ENCODE measurements at places on chromosomes 6 and 20.

DNA sequence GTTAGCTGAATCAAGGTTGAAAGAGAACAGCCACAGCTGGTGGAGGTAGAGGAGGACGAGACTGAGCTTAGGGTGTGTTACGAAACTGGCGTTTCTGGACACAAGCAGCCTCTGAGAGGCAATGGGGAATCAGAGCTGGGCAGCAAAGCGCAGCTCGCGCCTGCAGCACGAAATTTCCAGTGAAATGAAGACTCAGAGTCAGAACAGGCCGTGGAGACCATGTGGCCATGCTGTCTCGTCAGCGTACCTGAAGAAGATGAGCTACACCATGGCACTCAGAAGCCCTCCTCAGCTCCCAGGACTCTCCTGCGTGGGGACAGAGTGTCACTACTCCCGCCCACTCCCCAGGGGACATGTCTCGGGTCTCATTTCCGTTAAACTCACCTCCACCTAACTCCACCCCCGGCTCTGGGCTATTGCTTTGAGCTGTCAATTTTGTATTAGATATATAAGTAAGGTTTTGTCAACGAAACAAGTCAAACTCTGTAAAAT, 256.9 kb downstream of the ERMARD start:
- no peak for DNase-seq
- no peaks in the 10 kb centered on the region for H3K27me3 ChIP-seq
- no peak overlapping the region for H3K4me3 ChIP-seq
- no peak overlapping the region for H3K27ac ChIP-seq

DNA sequence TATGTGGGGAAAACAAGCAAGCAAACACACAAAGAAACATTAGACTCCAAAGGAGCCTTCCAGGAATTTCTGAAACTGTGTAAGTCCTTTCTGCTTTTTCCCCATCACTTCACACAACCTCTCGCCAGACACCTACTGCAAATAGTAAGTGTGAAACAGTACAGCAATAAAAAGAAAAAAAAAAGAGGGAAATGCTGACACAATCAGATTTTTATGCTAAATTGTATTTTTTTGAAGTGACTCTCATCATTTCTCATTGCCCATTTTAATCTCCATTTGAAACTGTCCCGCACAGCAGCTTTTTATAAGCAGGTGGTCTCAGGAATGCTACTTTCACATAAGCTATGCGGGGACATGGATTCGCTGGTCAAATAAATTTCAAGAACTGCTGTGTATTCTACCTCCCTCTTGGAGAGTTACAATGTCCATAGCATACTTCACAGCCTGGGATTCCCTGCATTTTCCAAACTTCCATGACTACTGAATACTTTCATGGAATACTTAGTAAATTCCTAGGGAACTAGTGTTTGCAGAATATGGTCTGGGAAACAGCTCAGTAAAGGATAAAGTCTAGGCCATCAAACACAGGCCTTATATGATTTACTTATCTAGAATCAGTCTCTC, 139.9 kb upstream of the TSHZ2 start:
- H3K27me3 ChIP-seq, result no peaks in the 10 kb centered on the region
- no peaks in the 10 kb centered on the region for H3K4me1 ChIP-seq
- H3K4me3 ChIP-seq, result no peak overlapping the region
- H3K36me3 ChIP-seq, result no peaks in the 10 kb centered on the region
- no peak overlapping the region for H3K27ac ChIP-seq

DNA sequence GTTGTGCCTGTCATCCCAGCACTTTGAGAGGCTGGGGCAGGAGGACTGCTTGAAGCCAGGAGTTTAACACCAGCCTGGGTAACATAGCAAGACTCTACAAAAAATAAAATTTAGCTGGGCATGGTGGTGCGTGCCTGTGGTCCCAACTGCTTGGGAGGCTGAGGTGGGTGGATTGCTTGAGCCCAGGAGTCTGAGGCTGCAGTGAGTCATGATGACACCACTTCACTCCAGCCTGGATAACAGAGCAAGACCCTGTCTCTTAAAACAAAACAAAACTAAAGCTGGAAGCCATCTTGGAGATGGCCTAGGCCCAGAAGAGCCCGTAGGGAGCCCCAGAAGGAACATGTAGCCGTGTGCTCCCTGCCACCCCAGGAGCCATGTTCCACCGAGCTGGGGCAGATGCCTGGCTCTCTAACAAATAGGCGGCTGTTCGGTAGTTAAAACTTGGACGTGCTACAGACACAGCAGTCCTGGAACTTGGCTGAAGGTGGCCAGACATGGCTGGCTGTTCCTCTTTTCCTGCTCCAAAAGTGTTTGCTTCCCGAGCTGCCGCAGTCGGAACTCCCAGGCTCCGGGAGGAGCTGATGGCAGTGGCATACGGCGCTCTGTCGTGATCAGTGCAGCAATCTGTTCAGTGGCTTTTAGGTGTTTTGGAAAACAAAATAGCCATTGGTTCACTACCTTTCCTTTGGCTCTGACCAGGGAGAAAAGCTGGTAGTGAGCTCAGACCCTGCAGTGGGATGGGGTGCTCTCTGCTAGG, 37.0 kb downstream of the DYNLT1 start:
- peak; percentile 8 for DNase-seq
- H3K36me3 ChIP-seq, result peaks cover 24% of the 10 kb centered on the region
- no peaks in the 10 kb centered on the region for H3K4me1 ChIP-seq
- H3K4me3 ChIP-seq, result no peak overlapping the region
- H3K27ac ChIP-seq, result peak overlapping the region; percentile 20

- no peaks in the 10 kb centered on the region for H3K4me1 ChIP-seq
- H3K27me3 ChIP-seq, result no peaks in the 10 kb centered on the region
- H3K27ac ChIP-seq, result no peak overlapping the region
- no peak overlapping the region for H3K4me3 ChIP-seq
- H3K36me3 ChIP-seq, result peaks cover 32% of the 10 kb centered on the region
- no peak for DNase-seq
These were observed 52.2 kb upstream of the SLC22A1 start for GRCh38 chr6:160069459-160069858.

- H3K4me3 ChIP-seq, result no peak overlapping the region
- H3K4me1 ChIP-seq, result peaks cover 17% of the 10 kb centered on the region
- no peaks in the 10 kb centered on the region for H3K36me3 ChIP-seq
- peak; percentile 62 for DNase-seq
These were observed 145.3 kb upstream of the TENT5A start for GRCh38 chr6:81897793-81898192.

DNA sequence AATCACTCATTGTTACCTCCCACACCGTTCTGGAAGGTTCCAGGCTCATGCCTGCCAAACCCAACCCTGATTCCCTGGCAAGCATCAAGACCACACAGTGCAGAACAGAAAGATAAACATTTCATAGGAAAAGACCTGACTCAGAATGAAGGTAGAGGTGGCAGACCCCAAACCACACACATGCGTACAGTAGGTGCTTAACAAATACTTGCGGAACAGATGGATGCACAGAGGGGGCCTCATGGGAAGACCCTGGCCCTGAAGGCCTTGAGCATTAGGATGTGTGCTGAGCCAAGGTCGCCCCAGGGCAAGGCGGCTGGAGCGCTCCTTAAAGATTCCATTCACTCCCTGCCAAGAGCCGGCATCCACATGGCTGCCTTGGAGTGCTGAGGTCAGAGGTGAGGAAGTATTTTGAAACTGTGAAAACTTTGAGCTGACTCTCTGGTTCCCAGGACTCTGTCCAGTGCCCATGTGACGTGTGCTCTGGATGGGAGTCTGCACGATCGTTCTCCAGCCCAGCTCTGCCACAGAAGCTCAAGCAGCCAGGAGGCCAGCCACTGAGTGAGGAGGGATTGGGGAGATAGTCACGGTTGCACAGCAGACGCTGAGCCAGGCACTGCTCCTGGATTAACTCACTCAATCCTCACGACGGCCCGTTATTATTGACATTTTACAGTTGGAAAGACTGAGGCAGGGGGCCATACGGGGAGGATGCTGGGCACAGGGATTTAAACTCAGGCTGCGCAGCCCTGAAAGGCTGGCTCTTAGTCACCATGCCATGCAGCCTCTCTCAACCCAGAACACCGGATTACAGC, 65.5 kb upstream of the AFDN start:
- peak; percentile 75 for DNase-seq
- H3K4me1 ChIP-seq, result no peaks in the 10 kb centered on the region
- no peaks in the 10 kb centered on the region for H3K36me3 ChIP-seq
- no peaks in the 10 kb centered on the region for H3K27me3 ChIP-seq

- no peaks in the 10 kb centered on the region for H3K27me3 ChIP-seq
- H3K27ac ChIP-seq, result no peak overlapping the region
- H3K4me3 ChIP-seq, result no peak overlapping the region
- H3K36me3 ChIP-seq, result peaks cover 4% of the 10 kb centered on the region
- H3K4me1 ChIP-seq, result no peaks in the 10 kb centered on the region
- DNase-seq, result peak; percentile 68
These were observed 4.7 kb downstream of the CCN2 start for GRCh38 chr6:131946404-131946991.

GRCh38 chr20:15487682-15488081, 1085.6 kb downstream of the KIF16B start:
- H3K27ac ChIP-seq, result no peak overlapping the region
- DNase-seq, result no peak
- H3K27me3 ChIP-seq, result no peaks in the 10 kb centered on the region
- no peak overlapping the region for H3K4me3 ChIP-seq
- no peaks in the 10 kb centered on the region for H3K4me1 ChIP-seq

DNA sequence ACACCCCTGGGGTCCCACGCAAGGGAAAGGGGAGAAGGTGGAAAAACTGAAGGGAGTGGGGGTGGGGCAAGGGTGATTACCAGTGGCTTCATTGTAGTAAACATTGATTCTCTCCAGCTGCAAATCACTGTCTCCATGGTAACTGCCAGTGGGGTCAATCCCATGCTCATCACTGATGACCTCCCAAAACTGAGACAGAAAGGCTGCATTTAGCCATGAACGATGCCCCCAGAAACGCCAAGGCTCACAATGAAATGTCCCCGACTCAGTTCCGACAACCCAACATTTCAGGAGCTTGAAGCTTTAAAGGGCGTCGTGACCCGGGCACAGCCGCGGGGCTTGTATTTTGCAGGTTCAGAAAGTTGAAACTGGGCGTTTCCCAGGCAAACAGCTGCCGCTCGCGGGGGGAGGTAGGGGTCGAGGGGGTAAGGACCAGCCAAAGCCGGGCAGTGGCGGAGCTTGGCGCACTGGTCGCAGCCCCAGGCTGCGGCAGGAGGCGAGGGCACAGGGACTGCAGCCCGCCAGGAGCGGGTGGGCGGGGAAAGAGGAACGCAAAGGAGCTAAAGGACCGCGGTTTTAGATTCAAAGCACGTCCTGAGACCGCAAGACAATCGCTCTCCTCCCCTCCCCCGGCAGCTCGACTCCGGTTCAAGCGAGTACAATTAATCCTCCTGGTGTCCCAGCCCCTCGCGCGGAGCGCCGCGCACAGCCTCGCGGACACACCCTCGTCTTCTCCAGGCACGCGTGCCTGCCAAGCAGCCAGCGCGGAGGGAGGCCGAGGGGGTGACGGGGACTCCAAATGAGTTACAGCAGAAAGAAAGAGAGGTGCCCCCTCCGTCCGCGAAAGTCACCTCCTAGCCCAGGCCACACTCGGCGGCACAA, 731 bp downstream of the TUBB2B start:
- H3K4me1 ChIP-seq, result peaks cover 8% of the 10 kb centered on the region
- H3K27ac ChIP-seq, result no peak overlapping the region
- no peak for DNase-seq
- peaks cover 55% of the 10 kb centered on the region for H3K27me3 ChIP-seq
- H3K36me3 ChIP-seq, result no peaks in the 10 kb centered on the region

GRCh38 chr6:75234126-75234865, 9.3 kb downstream of the COX7A2 start:
- H3K27ac ChIP-seq, result no peak overlapping the region
- no peaks in the 10 kb centered on the region for H3K27me3 ChIP-seq
- no peak overlapping the region for H3K4me3 ChIP-seq
- DNase-seq, result no peak
- H3K4me1 ChIP-seq, result no peaks in the 10 kb centered on the region
- peaks cover 2% of the 10 kb centered on the region for H3K36me3 ChIP-seq

- no peaks in the 10 kb centered on the region for H3K27me3 ChIP-seq
- no peak overlapping the region for H3K4me3 ChIP-seq
- H3K36me3 ChIP-seq, result no peaks in the 10 kb centered on the region
- no peak for DNase-seq
These were observed 1193.4 kb upstream of the MAP3K7 start for GRCh38 chr6:91780270-91780669.

DNA sequence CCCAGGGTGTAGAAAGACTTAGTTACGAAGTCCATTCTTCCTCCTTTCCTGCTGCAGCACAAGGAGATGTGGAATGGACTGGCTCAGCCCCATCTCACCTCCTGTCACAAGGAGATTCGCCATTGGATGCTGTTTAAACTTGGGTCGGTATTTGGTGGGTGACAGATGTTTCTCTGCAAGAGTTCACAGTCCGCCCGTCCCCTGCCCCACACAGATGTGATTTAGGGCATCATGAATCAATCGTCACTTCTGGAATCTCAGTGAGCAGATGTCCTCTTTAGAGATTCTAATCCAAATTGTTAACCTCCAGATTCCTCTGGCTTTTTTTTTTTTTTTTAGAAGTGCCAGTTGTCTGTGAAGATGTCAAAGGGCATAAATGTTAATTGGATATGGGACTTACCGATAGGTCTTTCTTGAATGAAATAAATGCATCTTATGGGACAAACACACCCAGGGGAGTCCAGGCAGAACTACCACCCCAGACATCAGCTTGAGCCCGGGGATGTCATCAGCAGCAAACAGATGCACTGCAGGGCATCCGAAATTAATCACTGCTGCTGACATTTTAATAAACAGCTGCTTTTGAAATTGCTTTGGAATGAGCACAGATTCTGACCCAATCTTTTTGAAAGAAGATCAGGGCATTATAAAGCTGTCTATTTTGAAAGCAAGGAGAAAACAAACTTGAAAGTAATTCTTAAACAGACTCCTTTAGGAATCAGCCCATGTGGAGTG, 117.6 kb upstream of the CDH4 start:
- DNase-seq, result no peak
- H3K27me3 ChIP-seq, result peaks cover 6% of the 10 kb centered on the region
- H3K27ac ChIP-seq, result no peak overlapping the region
- H3K4me1 ChIP-seq, result no peaks in the 10 kb centered on the region

- H3K27ac ChIP-seq, result no peak overlapping the region
- DNase-seq, result no peak
- no peaks in the 10 kb centered on the region for H3K4me1 ChIP-seq
- no peak overlapping the region for H3K4me3 ChIP-seq
These were observed 55.5 kb downstream of the B3GAT2 start for GRCh38 chr6:70901324-70901723.

GRCh38 chr6:116136933-116137340, 11.0 kb upstream of the COL10A1 start:
- no peak for DNase-seq
- H3K4me1 ChIP-seq, result no peaks in the 10 kb centered on the region
- H3K27me3 ChIP-seq, result no peaks in the 10 kb centered on the region
- no peak overlapping the region for H3K27ac ChIP-seq

DNA sequence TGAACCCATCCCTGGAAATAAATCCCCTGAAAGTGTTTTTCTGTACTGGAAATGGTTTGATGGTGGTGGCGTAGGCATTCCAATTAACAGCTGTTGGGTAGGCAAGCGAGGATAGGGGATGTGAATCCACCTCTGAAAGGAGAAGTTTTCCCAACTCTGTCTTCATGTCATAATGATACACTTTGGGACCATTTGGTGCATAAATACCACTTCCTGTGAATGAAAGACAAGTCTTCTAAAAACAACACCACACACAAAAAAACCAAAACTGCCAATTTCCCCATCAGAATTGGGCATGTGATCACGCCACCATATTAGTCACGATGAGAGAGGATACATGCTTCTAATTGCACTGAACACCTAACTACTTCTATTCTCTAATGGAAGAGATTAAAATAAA, 6.4 kb downstream of the VNN2 start:
- DNase-seq, result no peak
- no peaks in the 10 kb centered on the region for H3K36me3 ChIP-seq
- H3K4me3 ChIP-seq, result no peak overlapping the region
- no peak overlapping the region for H3K27ac ChIP-seq

GRCh38 chr6:108616544-108616943, 55.8 kb downstream of the FOXO3 start:
- DNase-seq, result peak; percentile 79
- peaks cover 17% of the 10 kb centered on the region for H3K4me1 ChIP-seq
- H3K27ac ChIP-seq, result no peak overlapping the region
- H3K36me3 ChIP-seq, result no peaks in the 10 kb centered on the region
- no peak overlapping the region for H3K4me3 ChIP-seq

Measured in fibroblast of lung (primary cell).